Nephron progenitor cell (in vitro differentiated cells): ENCODE measurements at places on chromosomes 6 and 20.

DNA sequence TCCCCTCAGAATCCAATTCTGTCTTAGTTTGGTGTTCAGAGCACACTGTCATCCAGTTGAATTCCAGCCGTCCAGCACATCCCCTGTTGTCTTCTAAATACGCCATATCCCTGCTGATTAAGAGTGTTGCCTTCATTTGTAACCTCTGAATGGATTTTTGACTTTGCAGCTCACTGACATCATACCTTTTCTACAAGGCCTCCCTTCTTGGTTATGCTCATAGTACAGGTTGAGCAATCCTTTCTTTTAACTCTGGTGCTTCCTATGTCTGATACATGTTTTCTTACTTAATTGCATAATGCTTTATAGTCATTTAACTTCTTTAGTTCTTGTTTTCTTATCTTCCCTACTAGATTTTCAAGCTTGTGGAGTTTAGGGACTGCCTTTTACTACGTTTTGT is 36.4 kb downstream of the XRN2 start:
- no peak overlapping the region for H3K4me3 ChIP-seq
- H3K4me1 ChIP-seq: no peaks in the 10 kb centered on the region
- H3K27ac ChIP-seq: peak overlapping the region; percentile 37
- H3K36me3 ChIP-seq: peaks cover 80% of the 10 kb centered on the region
- no peaks in the 10 kb centered on the region for H3K27me3 ChIP-seq
- no peak for DNase-seq

DNA sequence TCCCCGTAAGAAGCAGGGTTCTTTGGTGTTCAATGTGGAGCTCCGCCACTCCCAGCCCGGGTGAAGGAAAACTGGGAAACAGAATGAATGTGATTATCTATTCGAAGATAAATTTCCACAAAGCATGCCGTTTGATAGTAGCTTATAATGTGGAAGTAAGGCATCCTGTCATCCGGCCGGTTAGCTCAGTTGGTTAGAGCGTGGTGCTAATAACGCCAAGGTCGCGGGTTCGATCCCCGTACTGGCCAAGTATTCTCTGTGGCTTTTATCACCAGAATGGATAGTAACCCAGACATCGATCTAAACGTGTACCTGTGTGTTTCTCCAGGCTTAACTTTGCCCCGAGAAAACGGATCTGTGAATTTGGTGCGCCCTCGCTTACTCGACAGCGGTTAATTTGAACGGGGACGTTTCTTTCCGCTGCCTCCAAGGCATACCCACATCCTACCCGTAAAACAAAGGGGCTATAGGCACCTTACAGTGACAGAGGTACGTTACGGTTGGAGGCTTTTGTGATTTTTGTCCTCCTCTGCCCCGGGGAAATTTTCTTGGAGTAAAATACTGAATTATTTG is 215.2 kb upstream of the ZNF184 start:
- peaks cover 10% of the 10 kb centered on the region for H3K4me1 ChIP-seq
- peaks cover 35% of the 10 kb centered on the region for H3K27me3 ChIP-seq
- DNase-seq: peak; percentile 86
- no peaks in the 10 kb centered on the region for H3K36me3 ChIP-seq
- H3K27ac ChIP-seq: peak overlapping the region; percentile 97

- no peaks in the 10 kb centered on the region for H3K27me3 ChIP-seq
- DNase-seq: no peak
- H3K4me1 ChIP-seq: peaks cover 38% of the 10 kb centered on the region
- no peak overlapping the region for H3K4me3 ChIP-seq
These were observed 25.2 kb downstream of the TRIM38 start for GRCh38 chr6:25987845-25988244.

- H3K27me3 ChIP-seq: peaks cover 19% of the 10 kb centered on the region
- peaks cover 35% of the 10 kb centered on the region for H3K4me1 ChIP-seq
- no peak for DNase-seq
- H3K36me3 ChIP-seq: no peaks in the 10 kb centered on the region
These were observed 158.6 kb upstream of the MLN start for GRCh38 chr6:33962246-33963027.

GRCh38 chr6:10369896-10370295 is 45.0 kb downstream of the TFAP2A start:
- H3K4me1 ChIP-seq: peaks cover 32% of the 10 kb centered on the region
- peaks cover 20% of the 10 kb centered on the region for H3K27me3 ChIP-seq
- H3K27ac ChIP-seq: peak overlapping the region; percentile 62
- H3K36me3 ChIP-seq: no peaks in the 10 kb centered on the region
- no peak overlapping the region for H3K4me3 ChIP-seq

GRCh38 chr6:150382171-150382570 is 13.4 kb downstream of the IYD start:
- H3K27ac ChIP-seq: no peak overlapping the region
- peaks cover 32% of the 10 kb centered on the region for H3K27me3 ChIP-seq

GRCh38 chr6:51827580-51827979 is 259.8 kb downstream of the PKHD1 start:
- no peak for DNase-seq
- H3K27ac ChIP-seq: no peak overlapping the region
- H3K4me1 ChIP-seq: no peaks in the 10 kb centered on the region

DNA sequence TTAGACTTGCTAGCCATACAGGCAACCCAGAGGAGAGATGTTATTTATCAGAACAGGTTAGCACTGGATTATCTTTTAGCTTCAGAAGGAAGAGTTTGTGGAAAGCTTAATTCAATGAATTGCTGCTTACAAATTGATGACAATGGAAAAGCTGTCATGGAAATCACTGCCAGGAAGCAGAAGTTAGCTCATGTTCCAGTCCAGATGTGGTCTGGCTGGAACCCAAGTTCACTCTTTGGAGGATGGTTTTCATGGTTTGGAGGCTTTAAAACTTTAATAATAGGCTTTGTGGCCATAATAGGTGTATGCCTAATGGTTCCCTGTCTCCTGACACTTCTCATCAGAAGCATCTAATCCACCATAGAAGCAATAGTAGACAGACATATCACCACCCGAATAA is 699.0 kb downstream of the PHF3 start:
- no peak overlapping the region for H3K4me3 ChIP-seq
- H3K4me1 ChIP-seq: peaks cover 4% of the 10 kb centered on the region
- no peaks in the 10 kb centered on the region for H3K27me3 ChIP-seq

DNA sequence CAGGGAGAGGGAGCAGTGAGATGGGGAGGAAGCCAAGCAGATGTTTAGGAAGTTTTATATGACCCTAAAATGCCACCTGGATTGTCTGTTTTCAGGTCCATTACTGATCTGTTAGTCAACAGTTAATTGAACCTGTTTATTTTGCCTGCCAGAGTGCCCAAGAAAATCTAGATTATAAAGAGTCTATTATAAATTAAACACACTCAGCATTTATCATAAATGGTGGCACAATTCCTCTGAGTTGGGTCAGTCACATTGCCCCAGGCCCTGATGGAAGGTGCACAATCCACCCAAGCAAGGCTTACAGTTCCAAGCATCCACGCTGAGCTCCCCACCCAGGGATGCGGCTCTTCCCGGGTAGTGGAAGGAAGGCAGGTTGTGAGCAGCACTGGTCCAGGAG is 21.4 kb upstream of the ULBP3 start:
- peaks cover 44% of the 10 kb centered on the region for H3K27me3 ChIP-seq
- H3K4me3 ChIP-seq: no peak overlapping the region
- peaks cover 8% of the 10 kb centered on the region for H3K4me1 ChIP-seq
- no peaks in the 10 kb centered on the region for H3K36me3 ChIP-seq
- H3K27ac ChIP-seq: no peak overlapping the region
- no peak for DNase-seq

GRCh38 chr20:24816431-24816830 is 132.6 kb upstream of the CST7 start:
- no peaks in the 10 kb centered on the region for H3K36me3 ChIP-seq
- no peaks in the 10 kb centered on the region for H3K4me1 ChIP-seq
- no peak overlapping the region for H3K27ac ChIP-seq
- H3K27me3 ChIP-seq: peaks cover 2% of the 10 kb centered on the region

DNA sequence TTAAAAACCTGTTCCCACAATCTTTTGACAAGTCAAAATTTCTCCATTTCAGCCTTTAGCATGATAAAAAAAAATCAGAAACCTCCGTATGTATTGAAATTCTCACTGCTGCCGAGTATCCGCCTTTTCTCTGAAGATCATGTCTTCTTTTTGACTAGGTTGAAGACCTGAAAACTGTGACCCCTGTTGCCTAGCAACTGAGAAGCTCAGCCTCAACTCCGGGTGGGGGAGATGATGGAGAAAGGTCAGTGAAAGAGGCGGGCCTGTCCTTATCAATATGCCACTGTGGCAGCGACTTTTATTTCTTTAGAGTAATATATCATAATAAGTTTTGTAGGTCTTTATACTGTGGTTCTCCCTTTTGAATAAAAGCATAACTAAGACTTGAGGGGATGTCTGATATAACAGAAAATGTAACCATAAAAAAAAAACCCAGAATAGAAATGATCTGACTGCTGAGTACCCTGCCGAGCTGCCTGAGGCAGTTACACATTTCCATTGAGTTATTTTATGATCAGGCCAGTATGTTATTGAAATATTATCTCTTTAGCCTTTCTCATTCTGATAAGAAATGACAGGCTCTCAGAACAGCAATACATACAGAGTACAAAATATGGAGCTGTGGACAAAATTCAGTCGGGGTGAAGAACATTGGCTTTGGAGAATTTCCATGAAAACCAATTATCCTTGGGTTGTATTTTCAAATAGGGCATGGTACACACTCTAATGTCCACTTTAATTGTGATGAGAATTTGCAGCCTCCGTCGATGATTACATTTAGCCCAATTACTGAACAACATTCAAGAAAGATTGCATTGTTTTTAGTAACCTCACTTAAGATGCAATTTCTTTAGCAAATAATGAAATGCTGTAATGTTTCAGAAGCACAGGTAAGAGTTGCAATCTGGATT is 136.7 kb upstream of the EEF1E1 start:
- peak; percentile 11 for DNase-seq
- H3K36me3 ChIP-seq: no peaks in the 10 kb centered on the region
- H3K27ac ChIP-seq: peak overlapping the region; percentile 30

GRCh38 chr6:3653528-3654070 is 97.9 kb downstream of the PXDC1 start:
- no peak overlapping the region for H3K4me3 ChIP-seq
- H3K36me3 ChIP-seq: peaks cover 5% of the 10 kb centered on the region
- H3K27me3 ChIP-seq: peaks cover 5% of the 10 kb centered on the region
- H3K4me1 ChIP-seq: peaks cover 27% of the 10 kb centered on the region
- peak overlapping the region; percentile 58 for H3K27ac ChIP-seq
- DNase-seq: no peak

- no peaks in the 10 kb centered on the region for H3K36me3 ChIP-seq
- H3K27me3 ChIP-seq: peaks cover 2% of the 10 kb centered on the region
- H3K4me1 ChIP-seq: peaks cover 10% of the 10 kb centered on the region
- H3K27ac ChIP-seq: no peak overlapping the region
- no peak overlapping the region for H3K4me3 ChIP-seq
These were observed 977 bp downstream of the MEI4 start for GRCh38 chr6:77653816-77654215.

DNA sequence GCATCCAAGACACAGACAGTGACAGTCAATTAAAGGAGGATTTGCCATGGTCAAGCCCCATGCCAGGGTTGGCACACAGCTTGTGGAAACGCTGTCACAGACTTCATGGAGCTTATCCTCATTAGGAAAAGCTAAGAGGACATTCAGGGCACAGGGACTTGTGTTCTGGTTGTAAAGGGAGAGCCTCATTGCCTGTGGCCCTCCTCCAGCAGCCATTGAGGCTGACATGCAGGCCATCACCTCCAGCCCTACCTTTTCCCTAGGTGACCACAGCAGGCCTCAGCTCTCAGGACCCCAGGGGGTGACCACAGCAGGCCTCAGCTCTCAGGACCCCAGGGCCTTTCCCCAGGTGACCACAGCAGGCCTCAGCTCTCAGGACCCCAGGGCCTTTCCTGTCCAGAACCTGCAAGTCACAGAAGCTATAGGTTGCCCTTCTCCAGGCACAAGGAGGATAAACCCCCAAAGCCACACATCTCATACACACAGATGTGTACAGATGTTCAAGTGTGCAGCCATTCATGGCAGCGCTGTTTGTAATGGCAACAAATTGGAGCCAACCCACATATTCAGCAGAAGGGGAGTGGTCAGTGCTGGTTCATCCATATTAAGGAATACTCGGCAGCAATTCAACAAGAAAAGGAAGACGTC is 26.1 kb downstream of the DUSP22 start:
- peaks cover 17% of the 10 kb centered on the region for H3K4me1 ChIP-seq
- H3K4me3 ChIP-seq: no peak overlapping the region
- peaks cover 3% of the 10 kb centered on the region for H3K27me3 ChIP-seq

DNA sequence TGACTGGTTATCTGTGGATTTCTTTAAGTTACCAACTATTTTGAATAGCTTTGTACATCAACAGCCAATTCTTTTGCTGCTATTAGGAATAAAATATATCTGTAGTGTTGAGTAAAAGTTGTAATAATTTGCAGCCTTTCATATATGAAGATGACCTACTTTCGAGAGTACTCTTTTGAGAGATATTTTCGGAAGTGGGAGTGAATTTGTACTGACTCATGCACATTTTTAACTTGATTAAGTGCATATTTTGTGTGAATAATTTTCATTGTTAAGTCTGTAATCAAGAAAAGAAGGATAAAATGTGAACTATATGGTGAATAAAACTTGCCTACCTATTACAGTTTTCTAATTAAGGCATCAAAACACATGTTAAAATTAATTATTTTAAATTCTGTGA is 51.9 kb downstream of the L3MBTL3 start:
- H3K4me1 ChIP-seq: no peaks in the 10 kb centered on the region
- no peak overlapping the region for H3K4me3 ChIP-seq
- DNase-seq: no peak
- peaks cover 47% of the 10 kb centered on the region for H3K36me3 ChIP-seq
- no peaks in the 10 kb centered on the region for H3K27me3 ChIP-seq
- H3K27ac ChIP-seq: no peak overlapping the region

- peaks cover 5% of the 10 kb centered on the region for H3K27me3 ChIP-seq
- no peaks in the 10 kb centered on the region for H3K4me1 ChIP-seq
- H3K27ac ChIP-seq: no peak overlapping the region
- DNase-seq: no peak
- no peak overlapping the region for H3K4me3 ChIP-seq
- peaks cover 7% of the 10 kb centered on the region for H3K36me3 ChIP-seq
These were observed 16.4 kb upstream of the MCUR1 start for GRCh38 chr6:13830803-13831202.
